ENCODE measurements at places on chromosomes 11 and 22.

- no peak for DNase-seq
Observed at GRCh38 chr11:26792941-26793340, 71.1 kb upstream of the SLC5A12 start.

GRCh38 chr11:94424662-94425061, 23.4 kb upstream of the GPR83 start:
- no peak for DNase-seq

DNA sequence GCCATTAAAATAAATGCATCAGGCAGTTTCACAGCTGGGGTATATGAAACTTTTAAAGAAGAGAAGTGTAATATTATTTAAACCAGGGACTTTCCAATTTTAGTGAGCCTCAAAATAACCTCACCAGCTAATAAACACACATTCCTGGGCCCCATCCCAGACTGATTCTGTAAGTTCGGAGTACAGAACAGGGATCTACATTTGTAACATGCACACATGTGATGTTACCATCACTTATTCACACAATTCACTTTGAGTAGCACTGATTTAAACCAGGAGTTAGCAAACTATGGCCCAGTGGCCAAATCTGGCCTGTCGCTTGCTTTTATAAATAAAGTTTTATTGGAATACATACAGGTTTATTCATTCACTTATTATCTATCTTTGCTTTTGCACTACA, 62.0 kb downstream of the STK33 start:
- no peak for DNase-seq

DNA sequence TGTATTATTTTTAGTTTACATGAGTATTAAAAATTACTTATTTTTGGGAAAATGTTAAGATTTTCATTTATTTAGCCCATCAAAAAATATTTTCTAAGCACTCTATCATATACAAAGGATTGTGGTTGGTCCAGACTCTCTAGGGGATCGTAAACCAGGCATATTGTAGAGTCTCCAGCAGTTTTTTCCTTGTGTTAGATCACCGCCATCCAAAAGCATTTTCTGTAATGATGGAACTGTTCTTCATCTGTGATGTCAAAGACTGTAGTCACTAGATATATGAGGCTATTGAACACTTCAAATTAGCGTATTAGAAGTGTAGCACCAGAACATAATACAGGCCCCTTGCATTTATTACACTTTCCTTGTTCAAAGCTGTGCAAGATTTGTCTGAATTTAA, 154.9 kb downstream of the SBF2 start:
- no peak for DNase-seq

DNA sequence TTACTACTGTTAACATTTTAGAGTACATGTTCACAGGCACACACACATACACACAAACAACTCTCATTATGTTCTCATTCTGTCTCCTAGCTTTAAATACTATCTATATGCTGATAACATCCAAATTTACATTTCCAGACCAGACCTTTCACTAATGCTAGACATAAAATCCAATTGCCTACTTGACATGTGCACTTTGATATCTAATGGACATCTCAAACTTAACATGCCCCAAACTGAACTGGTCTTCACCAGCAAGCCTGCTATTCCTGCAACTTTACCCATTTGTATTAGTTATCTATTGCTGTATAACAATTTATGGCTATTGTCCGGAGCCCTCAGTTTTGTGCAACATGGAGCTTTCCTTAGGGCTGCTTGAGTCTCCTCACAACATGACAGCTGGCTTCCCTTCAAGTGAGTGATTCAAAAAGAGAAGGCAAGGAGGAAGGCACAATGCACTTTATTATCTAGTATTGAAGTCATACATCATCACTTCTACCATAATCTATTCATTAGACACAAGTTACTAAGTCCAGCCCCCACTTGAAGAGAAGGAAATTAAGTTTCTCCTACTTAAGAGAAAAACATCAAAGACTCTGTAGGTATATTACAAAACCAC, 3.0 kb downstream of the SLC36A4 start:
- no peak for DNase-seq

DNA sequence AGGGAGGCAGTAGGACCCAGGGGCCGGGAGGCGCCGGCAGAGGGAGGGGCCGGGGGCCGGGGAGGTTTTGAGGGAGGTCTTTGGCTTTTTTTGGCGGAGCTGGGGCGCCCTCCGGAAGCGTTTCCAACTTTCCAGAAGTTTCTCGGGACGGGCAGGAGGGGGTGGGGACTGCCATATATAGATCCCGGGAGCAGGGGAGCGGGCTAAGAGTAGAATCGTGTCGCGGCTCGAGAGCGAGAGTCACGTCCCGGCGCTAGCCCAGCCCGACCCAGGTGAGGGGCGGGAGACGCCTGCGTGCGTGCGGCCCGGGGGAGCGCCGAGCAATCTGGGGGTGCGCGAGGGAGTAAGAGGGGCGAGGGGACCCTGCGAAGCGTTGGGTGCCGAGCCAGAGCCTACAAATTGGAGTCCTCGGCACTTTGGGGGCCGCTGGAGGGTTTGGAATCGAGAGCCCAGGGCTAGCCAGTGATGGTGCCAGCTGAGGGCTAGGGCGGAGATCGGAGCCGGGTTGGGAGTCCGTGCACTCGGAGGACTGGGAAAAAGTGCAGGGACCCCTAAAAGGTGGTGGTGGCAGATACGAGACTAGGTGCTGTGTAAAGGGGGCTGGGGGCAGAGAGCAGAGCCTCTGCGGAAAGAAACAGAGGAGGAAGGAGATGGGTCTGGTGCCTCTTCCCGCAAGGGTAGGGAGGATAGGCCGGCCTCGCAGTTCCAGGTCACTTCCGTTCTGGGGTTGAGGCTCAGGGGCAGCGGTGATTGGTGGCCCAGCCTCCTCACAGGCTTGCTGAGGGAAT, at the start of gene SERPINH1:
Gene SERPINH1 (plus strand): TSS at position 206 of the 788 bp plus-strand sequence. CDS start 4,097 bp downstream, outside the sequence.
- peak; percentile 60 for DNase-seq

GRCh38 chr11:61901397-61901796, 10.1 kb upstream of the FADS3 start:
- no peak for DNase-seq

DNA sequence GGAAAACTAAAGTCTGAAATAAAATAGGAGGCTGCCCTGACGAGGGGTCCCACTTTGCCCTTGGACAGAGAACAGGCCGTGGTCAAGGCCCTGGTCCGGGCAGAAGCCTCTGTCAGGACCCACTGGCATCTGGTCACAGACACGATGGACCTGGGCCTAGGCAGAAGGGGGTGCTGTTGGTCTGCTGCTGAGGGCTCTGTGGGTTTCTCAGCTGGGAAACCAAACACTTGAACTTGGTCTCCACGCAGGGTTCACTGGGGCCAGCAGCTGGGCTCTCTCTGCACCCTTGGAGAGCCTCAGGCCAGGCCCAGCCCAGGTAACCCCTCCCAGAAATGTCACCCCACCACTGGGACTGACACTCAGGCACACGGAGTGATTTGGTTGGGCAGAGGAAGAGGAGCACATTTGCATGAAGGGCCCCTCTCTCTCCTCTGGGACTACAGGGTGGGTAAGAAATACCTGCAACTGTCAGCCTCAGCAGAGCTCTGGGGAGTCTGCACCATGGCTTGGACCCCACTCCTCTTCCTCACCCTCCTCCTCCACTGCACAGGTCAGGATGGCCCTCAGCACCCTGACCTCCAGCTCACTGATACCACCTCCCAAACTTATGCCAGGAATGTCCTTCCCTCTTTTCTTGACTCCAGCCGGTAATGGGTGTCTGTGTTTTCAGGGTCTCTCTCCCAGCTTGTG, 48.1 kb upstream of the TOP3B start:
- DNase-seq, result no peak

GRCh38 chr11:69377029-69377952, 83.3 kb downstream of the MYEOV start:
- DNase-seq, result no peak

DNA sequence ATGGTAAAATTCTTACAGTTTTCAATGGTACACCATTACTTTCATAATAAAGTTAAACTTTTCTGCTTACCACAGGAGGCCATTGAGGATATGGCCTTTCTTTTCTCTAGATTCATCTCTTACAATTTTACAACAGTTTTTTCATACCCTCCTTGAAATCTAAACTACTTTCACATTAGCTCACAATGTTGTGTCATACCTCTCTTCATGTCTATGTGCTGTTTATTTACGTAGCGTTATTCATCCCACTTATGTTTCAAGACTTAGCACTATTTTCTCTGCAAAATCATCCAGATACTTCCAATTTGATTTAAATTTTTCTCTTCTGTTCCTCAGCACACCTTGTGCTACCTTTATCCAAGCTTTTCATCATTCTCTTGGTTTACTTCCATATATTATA, 123.3 kb downstream of the METTL15 start:
- no peak for DNase-seq
